Breast epithelium (tissue), 4 donors: ENCODE measurements at places on chromosomes 6 and 20.

- H3K27me3 ChIP-seq, result no peaks in the 10 kb centered on the region
- no peak overlapping the region for H3K4me3 ChIP-seq
- peak overlapping the region; percentile 40 for H3K27ac ChIP-seq
- H3K36me3 ChIP-seq, result no peaks in the 10 kb centered on the region
Measured at GRCh38 chr20:22807646-22808244, 223.4 kb upstream of the FOXA2 start.

DNA sequence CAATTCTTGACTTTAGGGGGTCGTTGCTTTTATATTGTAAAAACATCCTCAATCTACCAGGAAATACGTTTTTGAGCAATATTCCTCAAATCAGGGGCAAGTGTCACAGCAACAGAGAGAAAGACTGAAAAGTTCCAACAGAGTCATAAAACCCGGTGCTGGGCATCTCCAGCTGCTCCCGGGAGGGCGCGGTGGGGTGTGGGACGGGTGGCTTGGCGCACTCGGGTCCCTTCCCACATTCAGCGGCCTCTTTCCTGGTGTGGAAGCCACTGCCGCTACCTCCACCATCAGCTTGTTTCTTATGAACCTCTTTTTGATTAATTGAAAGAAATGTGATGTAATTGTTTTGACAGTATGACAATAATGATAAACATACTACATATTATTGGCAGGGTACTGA is 98.2 kb downstream of the IRF4 start:
- no peaks in the 10 kb centered on the region for H3K4me1 ChIP-seq
- no peaks in the 10 kb centered on the region for H3K27me3 ChIP-seq
- DNase-seq, result no peak
- no peak overlapping the region for H3K4me3 ChIP-seq
- H3K27ac ChIP-seq, result no peak overlapping the region
- H3K36me3 ChIP-seq, result no peaks in the 10 kb centered on the region

DNA sequence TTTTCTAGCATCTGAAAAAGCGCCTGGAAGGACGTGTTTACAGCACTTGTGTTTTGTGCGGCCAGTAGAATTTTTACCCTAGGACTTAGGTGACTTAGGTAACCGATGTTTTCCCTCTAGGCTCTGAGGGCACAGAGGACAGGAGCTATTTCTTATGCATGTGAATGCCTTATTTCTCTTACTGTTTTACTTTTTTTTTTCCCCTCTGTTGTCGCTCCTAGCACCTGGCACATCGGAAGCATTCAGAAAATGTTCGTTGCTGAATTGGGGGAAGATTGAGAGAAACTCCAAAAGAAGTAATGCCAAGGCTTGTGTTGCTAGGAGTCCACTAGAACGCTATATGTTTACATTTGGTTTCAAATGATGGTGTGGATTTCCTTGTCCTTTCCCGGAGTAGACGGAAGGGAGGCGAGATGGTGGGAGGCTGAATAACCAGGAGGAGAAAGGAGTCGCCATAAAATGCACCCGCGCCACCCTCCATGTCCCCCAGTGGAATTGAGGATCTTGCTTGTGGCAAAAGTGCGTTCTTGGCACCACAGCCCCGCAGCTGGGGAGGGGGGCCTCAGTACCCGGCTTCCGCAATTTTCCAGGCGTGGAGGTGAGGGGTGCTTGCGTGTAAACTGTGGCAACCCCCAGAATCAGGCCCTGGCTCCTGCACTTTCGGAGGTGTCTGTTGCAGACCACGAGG is 6.9 kb downstream of the OLIG3 start:
- no peak for DNase-seq
- H3K4me1 ChIP-seq, result no peaks in the 10 kb centered on the region
- no peak overlapping the region for H3K4me3 ChIP-seq
- no peaks in the 10 kb centered on the region for H3K36me3 ChIP-seq

DNA sequence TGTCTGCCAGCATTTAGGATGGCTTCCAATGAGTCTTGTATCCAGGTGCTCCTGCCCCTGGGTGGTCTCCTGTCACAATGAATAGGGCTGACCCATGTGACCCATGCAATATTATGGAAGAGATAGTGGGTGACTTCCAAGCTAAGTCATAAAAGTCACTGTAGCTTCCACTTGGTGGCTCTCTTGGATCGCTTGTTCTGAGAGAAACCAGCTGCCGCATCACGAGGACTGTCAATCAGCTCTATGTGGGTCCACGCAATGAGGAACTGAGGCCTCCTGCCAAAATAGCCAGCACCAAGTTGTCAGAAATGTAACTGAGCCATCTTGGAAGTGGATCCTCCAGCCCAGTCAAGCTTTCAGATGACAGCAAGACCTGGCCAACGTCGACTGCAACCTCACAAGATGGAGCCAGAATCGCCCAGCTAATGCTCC is 14.9 kb upstream of the MATN4 start:
- H3K4me1 ChIP-seq, result no peaks in the 10 kb centered on the region
- DNase-seq, result no peak

- H3K27me3 ChIP-seq, result no peaks in the 10 kb centered on the region
- no peaks in the 10 kb centered on the region for H3K4me1 ChIP-seq
- H3K4me3 ChIP-seq, result no peak overlapping the region
- H3K36me3 ChIP-seq, result no peaks in the 10 kb centered on the region
- no peak overlapping the region for H3K27ac ChIP-seq
Measured at GRCh38 chr20:59428006-59428405, 127.6 kb downstream of the EDN3 start.

- H3K4me1 ChIP-seq, result no peaks in the 10 kb centered on the region
- H3K27me3 ChIP-seq, result no peaks in the 10 kb centered on the region
- no peak for DNase-seq
- H3K27ac ChIP-seq, result no peak overlapping the region
- H3K4me3 ChIP-seq, result no peak overlapping the region
- H3K36me3 ChIP-seq, result no peaks in the 10 kb centered on the region
Measured at GRCh38 chr6:76221525-76221924, 149.1 kb upstream of the IMPG1 start.

GRCh38 chr20:8129211-8129976 is 2.7 kb upstream of the PLCB1 start:
- no peak for DNase-seq
- no peak overlapping the region for H3K4me3 ChIP-seq
- no peaks in the 10 kb centered on the region for H3K27me3 ChIP-seq
- H3K4me1 ChIP-seq, result no peaks in the 10 kb centered on the region
- H3K27ac ChIP-seq, result no peak overlapping the region

- no peak for DNase-seq
- no peak overlapping the region for H3K4me3 ChIP-seq
- H3K27me3 ChIP-seq, result no peaks in the 10 kb centered on the region
- no peaks in the 10 kb centered on the region for H3K4me1 ChIP-seq
Measured at GRCh38 chr6:31239854-31240253, 32.0 kb downstream of the HLA-C start.

- H3K4me3 ChIP-seq, result no peak overlapping the region
- H3K4me1 ChIP-seq, result no peaks in the 10 kb centered on the region
- DNase-seq, result no peak
- H3K36me3 ChIP-seq, result no peaks in the 10 kb centered on the region
Measured at GRCh38 chr6:166910601-166911000, 45.7 kb downstream of the RNASET2 start.

GRCh38 chr6:7820288-7820835 is 90.2 kb downstream of the TXNDC5 start:
- H3K27me3 ChIP-seq, result no peaks in the 10 kb centered on the region
- no peak for DNase-seq
- H3K27ac ChIP-seq, result no peak overlapping the region
- no peaks in the 10 kb centered on the region for H3K4me1 ChIP-seq
- H3K4me3 ChIP-seq, result no peak overlapping the region
- no peaks in the 10 kb centered on the region for H3K36me3 ChIP-seq

DNA sequence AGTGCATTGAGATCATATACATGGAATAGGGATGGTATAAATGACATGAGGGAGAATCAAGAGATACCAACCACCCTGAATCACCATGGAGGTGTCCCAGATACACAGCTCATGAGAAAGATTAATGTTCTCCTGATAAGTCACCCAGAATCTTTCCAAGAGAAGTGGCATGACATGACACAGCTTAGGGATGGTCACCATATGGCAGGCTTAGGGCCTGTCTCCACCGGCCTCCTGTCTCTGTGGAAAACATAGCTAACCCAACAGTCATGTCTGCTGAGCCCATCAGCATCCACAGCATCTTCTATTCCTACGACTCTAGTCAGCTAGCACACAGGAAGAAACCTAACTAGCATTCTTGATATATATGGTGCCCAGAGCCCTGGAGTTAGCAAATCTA is 133.3 kb downstream of the IPCEF1 start:
- H3K27me3 ChIP-seq, result no peaks in the 10 kb centered on the region
- no peaks in the 10 kb centered on the region for H3K4me1 ChIP-seq
- H3K4me3 ChIP-seq, result no peak overlapping the region
- no peak for DNase-seq
- H3K27ac ChIP-seq, result no peak overlapping the region

GRCh38 chr6:147716434-147716833 is 207.9 kb downstream of the SAMD5 start:
- no peak overlapping the region for H3K27ac ChIP-seq
- DNase-seq, result no peak
- no peaks in the 10 kb centered on the region for H3K4me1 ChIP-seq
- no peaks in the 10 kb centered on the region for H3K36me3 ChIP-seq
- no peak overlapping the region for H3K4me3 ChIP-seq
- H3K27me3 ChIP-seq, result no peaks in the 10 kb centered on the region

- H3K36me3 ChIP-seq, result no peaks in the 10 kb centered on the region
- no peak overlapping the region for H3K4me3 ChIP-seq
- no peak overlapping the region for H3K27ac ChIP-seq
- no peaks in the 10 kb centered on the region for H3K27me3 ChIP-seq
- H3K4me1 ChIP-seq, result no peaks in the 10 kb centered on the region
- DNase-seq, result no peak
Measured at GRCh38 chr6:63787021-63787420, 151.4 kb downstream of the PHF3 start.

GRCh38 chr6:5108068-5108467 is 22.9 kb downstream of the PPP1R3G start:
- DNase-seq, result no peak
- H3K27me3 ChIP-seq, result no peaks in the 10 kb centered on the region
- H3K4me3 ChIP-seq, result no peak overlapping the region

GRCh38 chr6:18115356-18115755 is 7.1 kb downstream of the NHLRC1 start:
- no peak overlapping the region for H3K27ac ChIP-seq
- no peaks in the 10 kb centered on the region for H3K36me3 ChIP-seq
- no peak overlapping the region for H3K4me3 ChIP-seq
- H3K4me1 ChIP-seq, result no peaks in the 10 kb centered on the region
- DNase-seq, result no peak

- no peaks in the 10 kb centered on the region for H3K4me1 ChIP-seq
- H3K27ac ChIP-seq, result no peak overlapping the region
- no peaks in the 10 kb centered on the region for H3K36me3 ChIP-seq
- DNase-seq, result no peak
Measured at GRCh38 chr6:76342611-76343160, 270.2 kb upstream of the IMPG1 start.

- H3K36me3 ChIP-seq, result no peaks in the 10 kb centered on the region
- no peak overlapping the region for H3K4me3 ChIP-seq
- H3K27ac ChIP-seq, result no peak overlapping the region
- DNase-seq, result no peak
Measured at GRCh38 chr6:114862819-114863218, 520.0 kb upstream of the HS3ST5 start.

GRCh38 chr20:31894980-31895675 is 24.7 kb downstream of the TTLL9 start:
- H3K27ac ChIP-seq, result peak overlapping the region; percentile 71
- H3K36me3 ChIP-seq, result no peaks in the 10 kb centered on the region
- no peaks in the 10 kb centered on the region for H3K4me1 ChIP-seq

DNA sequence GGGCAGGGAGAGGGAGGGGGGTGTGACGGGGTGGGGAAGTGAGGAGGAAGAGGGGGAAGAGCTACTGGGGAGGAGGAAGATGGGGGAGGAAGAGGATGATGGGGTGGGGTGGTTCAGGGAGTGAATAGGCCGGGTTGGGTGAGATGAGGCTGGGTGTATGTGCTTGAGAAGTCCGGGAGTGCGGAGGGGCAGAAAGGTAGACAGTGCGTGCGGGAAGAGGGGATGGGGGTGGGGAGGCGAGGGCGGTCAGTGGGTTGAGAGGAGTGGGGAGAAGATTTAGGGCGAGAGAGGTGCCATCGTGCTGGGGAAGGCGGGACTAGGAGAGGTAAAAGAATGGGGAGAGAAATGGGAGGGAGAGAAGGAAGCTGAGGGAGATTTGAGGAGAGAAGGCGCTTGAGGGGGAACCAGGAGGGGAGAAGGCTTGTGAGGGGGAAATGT is 30.9 kb upstream of the NOTCH4 start:
- no peaks in the 10 kb centered on the region for H3K27me3 ChIP-seq
- H3K4me3 ChIP-seq, result peak overlapping the region; percentile 65
- no peak for DNase-seq
- no peaks in the 10 kb centered on the region for H3K36me3 ChIP-seq

DNA sequence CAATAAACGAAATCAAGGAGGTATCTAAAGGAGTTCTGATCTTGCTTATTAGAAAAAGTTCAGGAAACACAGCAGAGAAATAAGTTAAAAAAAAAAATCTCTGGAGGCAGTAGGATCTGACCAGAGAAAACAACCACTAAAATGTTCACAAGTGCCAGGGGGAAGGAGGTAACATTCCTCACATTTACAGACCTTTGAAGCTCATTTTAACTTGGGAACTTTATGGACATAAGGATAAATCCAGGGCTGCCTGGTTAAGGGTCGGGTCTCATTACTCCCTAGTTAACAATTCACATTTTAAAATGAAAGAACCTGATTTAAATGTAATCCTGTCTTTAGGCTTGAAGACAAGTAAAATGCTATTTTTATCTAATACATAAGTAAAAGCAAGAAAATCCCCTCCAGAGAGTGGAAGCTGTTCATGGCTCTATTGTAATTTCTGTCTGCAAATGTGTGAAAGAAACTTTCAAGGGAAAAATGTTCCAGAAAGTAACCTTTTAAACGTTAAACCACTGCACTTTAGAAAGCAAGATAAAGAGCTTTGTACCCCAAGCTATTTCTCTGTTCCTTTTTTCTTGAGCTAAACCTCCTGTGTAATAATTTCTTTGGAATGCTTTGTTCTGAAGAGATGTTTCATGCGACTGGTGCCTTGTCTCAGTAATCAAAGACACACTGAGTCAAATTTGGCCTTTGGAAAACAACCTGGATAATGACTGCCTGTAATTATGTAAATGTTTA is 38.2 kb downstream of the MYLIP start:
- H3K4me1 ChIP-seq, result no peaks in the 10 kb centered on the region
- no peak overlapping the region for H3K27ac ChIP-seq
- no peak for DNase-seq
- no peaks in the 10 kb centered on the region for H3K36me3 ChIP-seq
- no peaks in the 10 kb centered on the region for H3K27me3 ChIP-seq

- no peaks in the 10 kb centered on the region for H3K27me3 ChIP-seq
- DNase-seq, result no peak
- H3K4me3 ChIP-seq, result no peak overlapping the region
- no peaks in the 10 kb centered on the region for H3K36me3 ChIP-seq
- no peaks in the 10 kb centered on the region for H3K4me1 ChIP-seq
Measured at GRCh38 chr6:13492357-13492756, 5.0 kb upstream of the GFOD1 start.

- no peaks in the 10 kb centered on the region for H3K36me3 ChIP-seq
- no peak for DNase-seq
- H3K27me3 ChIP-seq, result no peaks in the 10 kb centered on the region
- no peaks in the 10 kb centered on the region for H3K4me1 ChIP-seq
Measured at GRCh38 chr6:3690506-3690905, 61.0 kb downstream of the PXDC1 start.
